ENCODE measurements at places on chromosomes 2 and 18.

- peaks cover 42% of the 10 kb centered on the region for H3K36me3 ChIP-seq
- H3K27me3 ChIP-seq = no peaks in the 10 kb centered on the region
- H3K4me3 ChIP-seq = no peak overlapping the region
- no peaks in the 10 kb centered on the region for H3K4me1 ChIP-seq
- DNase-seq = no peak
These were observed 57.9 kb downstream of the POLR1A start for GRCh38 chr2:86047575-86048382.

GRCh38 chr2:152611458-152612231 lies 105.6 kb downstream of the PRPF40A start:
- no peak for DNase-seq
- no peak overlapping the region for H3K4me3 ChIP-seq
- no peak overlapping the region for H3K27ac ChIP-seq
- no peaks in the 10 kb centered on the region for H3K27me3 ChIP-seq
- H3K4me1 ChIP-seq = peaks cover 20% of the 10 kb centered on the region

DNA sequence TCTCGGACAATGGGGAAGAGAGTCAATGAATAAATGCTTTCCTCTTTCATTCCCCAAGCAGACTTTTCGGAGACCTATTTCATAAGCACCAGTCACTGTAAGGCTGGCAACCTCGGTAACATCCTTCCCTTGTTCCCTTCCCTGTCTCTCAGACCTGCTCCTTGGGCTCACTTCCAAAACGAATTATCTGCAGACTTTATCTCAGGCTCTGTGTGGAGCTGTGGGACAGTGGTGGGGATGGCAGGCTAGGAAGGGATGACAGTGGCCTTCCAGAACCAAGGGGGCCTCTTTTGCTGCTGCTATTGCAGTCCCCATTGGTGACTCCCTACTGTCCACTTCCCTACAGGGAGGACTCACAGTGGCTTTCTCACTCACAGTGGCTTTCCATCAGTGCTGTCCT lies 185.6 kb upstream of the MEX3C start:
- H3K27me3 ChIP-seq = no peaks in the 10 kb centered on the region
- no peak overlapping the region for H3K4me3 ChIP-seq
- H3K36me3 ChIP-seq = no peaks in the 10 kb centered on the region

GRCh38 chr2:239259173-239259572 lies 141.6 kb downstream of the HDAC4 start:
- H3K4me1 ChIP-seq = peaks cover 13% of the 10 kb centered on the region
- H3K27me3 ChIP-seq = no peaks in the 10 kb centered on the region
- no peak overlapping the region for H3K27ac ChIP-seq
- no peak overlapping the region for H3K4me3 ChIP-seq

DNA sequence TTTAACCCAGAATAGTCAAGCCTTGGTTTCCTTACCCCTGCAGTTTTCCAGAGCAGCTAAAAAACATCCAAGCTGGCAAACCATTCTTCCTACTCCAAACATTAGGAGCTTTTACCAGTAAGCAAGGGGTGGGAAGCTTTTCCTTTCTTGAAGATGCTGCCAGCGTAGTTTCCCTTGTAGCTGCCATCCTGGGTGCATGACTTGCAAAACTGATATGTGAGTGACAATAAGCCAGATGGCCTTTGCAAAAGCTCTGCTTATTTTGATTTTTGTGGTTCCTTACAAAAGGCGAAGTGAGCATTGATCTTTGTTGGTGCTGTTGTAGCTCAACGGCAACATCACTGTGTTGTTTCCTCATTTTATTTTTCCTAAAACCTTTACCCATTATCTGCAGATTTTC lies 138.8 kb downstream of the WDSUB1 start:
- peaks cover 13% of the 10 kb centered on the region for H3K36me3 ChIP-seq
- H3K4me3 ChIP-seq = no peak overlapping the region

DNA sequence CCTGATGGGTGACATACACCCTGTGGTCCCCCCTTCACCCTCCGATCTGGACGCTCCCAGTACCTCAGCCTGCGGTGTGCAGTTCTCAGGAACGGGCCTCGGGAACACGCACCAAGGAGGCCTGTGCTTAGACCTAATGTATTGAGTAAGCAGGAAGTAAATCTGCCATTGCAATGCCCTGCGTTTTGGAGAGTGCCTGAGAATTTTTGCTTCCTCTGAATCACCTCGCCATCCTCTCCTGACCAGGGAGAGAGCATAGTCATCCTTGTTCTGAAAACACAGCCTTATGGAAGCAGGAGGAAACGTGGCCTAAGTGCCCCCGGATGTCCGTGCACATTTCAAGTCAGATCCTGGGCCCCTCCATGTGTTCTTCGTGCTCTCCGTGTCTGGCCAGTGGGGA lies 272.2 kb downstream of the NDUFA10 start:
- H3K27ac ChIP-seq = no peak overlapping the region
- H3K4me3 ChIP-seq = no peak overlapping the region
- no peaks in the 10 kb centered on the region for H3K36me3 ChIP-seq
- no peak for DNase-seq
- peaks cover 18% of the 10 kb centered on the region for H3K4me1 ChIP-seq

DNA sequence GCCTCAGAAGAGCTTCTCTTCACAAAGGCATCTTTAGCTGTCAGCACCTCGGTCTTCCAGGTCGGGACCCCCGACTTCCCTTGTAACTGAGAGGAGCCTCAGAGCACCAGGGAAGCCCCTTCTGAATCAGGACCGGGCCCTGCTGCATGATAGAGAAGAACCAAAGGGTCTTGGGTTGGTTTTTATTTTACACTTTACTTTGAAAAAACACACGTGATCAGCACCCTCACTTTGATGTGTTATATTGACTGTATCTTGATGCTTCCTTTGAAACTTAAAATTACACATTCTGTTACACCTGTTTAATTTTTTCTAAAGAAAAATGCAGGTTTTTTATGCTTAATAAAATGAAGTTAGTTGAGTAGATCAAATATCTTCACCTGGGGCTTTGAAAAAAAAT lies 202.3 kb downstream of the FAM210A start:
- H3K4me1 ChIP-seq = no peaks in the 10 kb centered on the region
- no peaks in the 10 kb centered on the region for H3K27me3 ChIP-seq
- H3K36me3 ChIP-seq = no peaks in the 10 kb centered on the region
- no peak overlapping the region for H3K27ac ChIP-seq

DNA sequence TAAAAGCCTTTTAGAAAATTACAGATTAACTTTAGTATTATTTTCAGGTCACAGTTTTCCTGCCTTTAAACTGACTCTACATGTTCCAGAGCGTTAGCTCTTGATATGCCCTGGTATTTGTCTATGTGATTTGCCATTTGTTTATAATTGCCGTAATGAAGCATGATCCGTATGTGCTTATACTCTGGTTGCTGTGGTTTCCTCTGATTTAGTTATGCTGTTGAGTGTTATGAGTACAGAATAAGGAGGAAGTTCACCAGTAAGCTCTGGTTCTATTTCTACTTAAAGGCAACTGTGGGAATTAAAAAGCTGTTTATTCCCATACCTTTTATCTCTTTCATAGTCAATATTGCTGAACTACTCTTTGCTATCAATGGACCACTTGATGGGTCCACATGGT lies 123.5 kb downstream of the OSBPL6 start:
- H3K27ac ChIP-seq = no peak overlapping the region
- no peak overlapping the region for H3K4me3 ChIP-seq
- H3K27me3 ChIP-seq = no peaks in the 10 kb centered on the region
- H3K36me3 ChIP-seq = no peaks in the 10 kb centered on the region
- DNase-seq = no peak

DNA sequence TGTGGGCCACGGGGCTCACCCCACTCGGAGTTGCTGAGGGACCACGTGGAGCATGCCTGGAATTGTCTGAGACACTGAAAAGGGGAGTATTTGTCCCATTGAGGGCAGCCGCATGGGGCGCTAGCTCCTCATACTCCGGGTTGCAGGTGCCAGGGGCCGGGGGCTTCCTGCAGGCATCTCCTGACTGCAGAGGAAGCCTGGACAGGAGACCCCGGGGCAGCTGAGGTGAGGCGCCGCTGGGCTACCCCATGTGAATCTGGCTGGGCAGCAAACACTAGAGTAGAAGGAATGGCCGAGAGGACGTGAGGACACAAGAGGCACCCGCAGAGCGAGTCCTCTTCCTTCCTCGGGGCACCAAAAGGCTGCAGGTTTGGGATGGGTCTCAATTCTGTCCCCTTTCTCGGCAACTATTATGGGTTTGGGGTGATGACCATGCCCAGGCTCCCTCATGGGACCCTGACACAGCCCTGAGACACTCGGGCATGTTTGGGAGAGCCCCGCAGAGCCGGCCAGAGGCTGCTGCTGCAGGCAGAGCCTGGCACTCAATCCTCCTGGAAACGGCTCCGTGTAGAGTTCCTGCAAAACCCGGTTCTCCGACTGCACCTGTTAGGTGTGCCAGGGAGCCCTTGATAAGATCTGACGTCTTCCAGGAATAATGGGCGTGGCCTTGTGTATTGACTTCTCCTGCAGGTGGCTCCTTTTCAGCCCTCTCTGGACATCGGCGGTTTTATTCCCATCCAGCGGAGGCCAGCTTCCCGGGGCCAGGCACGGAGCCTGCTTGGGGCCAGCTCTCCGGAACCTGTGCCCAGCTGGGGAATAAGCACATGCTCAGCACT lies 77.0 kb downstream of the CTIF start:
- no peak for DNase-seq
- no peaks in the 10 kb centered on the region for H3K27me3 ChIP-seq
- H3K36me3 ChIP-seq = peaks cover 8% of the 10 kb centered on the region
- no peak overlapping the region for H3K27ac ChIP-seq

GRCh38 chr2:12397854-12398253 lies 318.9 kb upstream of the TRIB2 start:
- no peaks in the 10 kb centered on the region for H3K27me3 ChIP-seq
- H3K27ac ChIP-seq = no peak overlapping the region
- no peak for DNase-seq
- H3K4me3 ChIP-seq = no peak overlapping the region

DNA sequence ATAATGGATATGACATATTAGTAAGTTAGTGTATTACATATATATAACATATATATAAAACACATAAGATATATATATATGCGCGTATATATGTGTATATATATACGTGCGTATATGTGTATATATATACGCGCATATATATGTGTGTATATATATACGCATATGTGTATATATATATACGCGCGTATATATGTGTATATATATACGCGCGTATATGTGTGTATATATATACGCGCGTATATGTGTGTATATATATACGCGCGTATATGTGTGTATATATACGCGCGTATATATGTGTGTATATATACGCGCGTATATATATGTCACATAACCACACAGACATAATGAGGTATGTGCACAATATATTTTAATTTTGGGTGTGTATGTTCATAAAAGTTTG lies 327.8 kb downstream of the MEIS1 start:
- no peak overlapping the region for H3K4me3 ChIP-seq
- peaks cover 5% of the 10 kb centered on the region for H3K36me3 ChIP-seq
- DNase-seq = no peak
- no peaks in the 10 kb centered on the region for H3K27me3 ChIP-seq
- H3K27ac ChIP-seq = no peak overlapping the region
- H3K4me1 ChIP-seq = peaks cover 6% of the 10 kb centered on the region

- no peaks in the 10 kb centered on the region for H3K27me3 ChIP-seq
- H3K27ac ChIP-seq = no peak overlapping the region
- H3K4me3 ChIP-seq = no peak overlapping the region
- no peak for DNase-seq
These were observed 593.6 kb downstream of the TMX3 start for GRCh38 chr18:68121308-68121707.

GRCh38 chr2:79640001-79640400 lies 127.2 kb downstream of the CTNNA2 start:
- peaks cover 1% of the 10 kb centered on the region for H3K27me3 ChIP-seq
- no peaks in the 10 kb centered on the region for H3K36me3 ChIP-seq
- no peak overlapping the region for H3K4me3 ChIP-seq
- peaks cover 3% of the 10 kb centered on the region for H3K4me1 ChIP-seq

DNA sequence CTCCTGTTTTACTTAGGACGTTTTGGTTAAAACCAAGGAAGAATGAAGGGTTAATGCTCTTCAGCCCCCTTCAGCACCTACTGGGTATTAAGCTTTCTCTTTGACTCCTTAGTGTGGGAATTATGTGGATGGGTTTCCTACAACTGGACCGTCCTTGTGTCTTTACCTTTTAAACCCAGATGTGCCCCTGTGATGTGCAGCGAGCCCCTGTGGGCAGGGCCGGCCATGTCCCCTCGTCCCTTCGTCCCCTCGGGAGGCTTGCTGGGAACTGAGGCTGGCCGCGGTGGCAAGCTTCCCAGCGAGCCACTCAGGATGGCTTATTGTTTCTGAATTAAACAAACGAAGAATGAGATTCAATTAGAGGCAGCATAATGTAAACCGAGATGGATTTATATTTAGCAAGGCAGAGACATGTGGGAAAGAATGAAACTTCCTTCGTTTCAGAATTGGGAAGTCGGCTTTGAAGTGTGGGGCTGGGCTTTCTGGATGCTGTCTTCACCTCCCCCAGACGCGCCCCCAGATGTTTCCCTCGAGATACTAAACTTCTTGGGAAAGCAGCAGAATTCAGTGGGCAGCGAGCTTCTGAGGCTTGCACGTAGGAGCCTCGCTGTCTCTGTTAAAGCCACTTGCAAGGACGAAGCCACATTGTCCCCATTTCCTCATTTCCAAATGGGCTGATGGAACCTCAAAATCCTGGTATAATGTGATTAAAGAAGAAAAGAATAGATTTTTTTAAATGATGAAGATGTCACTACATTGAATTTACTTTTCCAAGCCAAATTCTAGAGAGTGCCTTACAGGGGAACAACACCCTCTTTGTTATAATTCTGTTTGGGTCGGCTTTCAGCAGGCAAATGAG lies 146.0 kb downstream of the VAPA start:
- H3K36me3 ChIP-seq = no peaks in the 10 kb centered on the region
- H3K4me3 ChIP-seq = no peak overlapping the region
- peaks cover 63% of the 10 kb centered on the region for H3K4me1 ChIP-seq
- no peaks in the 10 kb centered on the region for H3K27me3 ChIP-seq
- no peak for DNase-seq

DNA sequence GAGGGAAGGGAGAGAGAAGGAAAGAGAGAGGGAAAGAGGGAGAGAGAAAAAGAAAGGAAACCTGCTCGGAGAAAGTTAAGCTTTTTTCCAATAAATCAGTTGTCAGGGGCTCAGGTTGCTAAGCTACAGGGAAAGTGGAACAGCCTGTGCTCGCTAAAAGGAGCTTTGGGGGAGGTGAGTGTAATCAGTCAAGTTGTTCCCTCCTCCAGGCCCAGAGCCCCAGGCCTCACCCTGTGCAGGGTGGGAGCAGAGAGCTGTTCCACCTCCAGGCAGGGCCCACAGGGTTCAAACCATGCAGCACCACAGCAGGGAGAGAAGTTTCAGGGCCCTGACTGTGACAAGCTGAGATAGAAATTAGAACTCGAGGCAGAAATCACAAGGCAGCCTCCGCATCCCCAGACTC lies 56.4 kb upstream of the PPP1CB start:
- peak overlapping the region; percentile 26 for H3K4me3 ChIP-seq
- peaks cover 60% of the 10 kb centered on the region for H3K4me1 ChIP-seq
- H3K27me3 ChIP-seq = no peaks in the 10 kb centered on the region
- peak overlapping the region; percentile 87 for H3K27ac ChIP-seq

All from mesothelial cell of epicardium (in vitro differentiated cells).